Liver (tissue), 10 donors: ENCODE measurements at places on chromosomes 12 and 14. TPM values are rescaled to one million over a fixed set of nuclear protein-coding genes. Genes with fewer than 3 reads are reported as not detected.

Gene MYO1H
- polyA plus RNA-seq, result not detected

Gene FUT8
- 1.1 TPM for polyA plus RNA-seq

Gene CCDC198
- 14.7 TPM for polyA plus RNA-seq

Gene TAMALIN
- 1.1 TPM for polyA plus RNA-seq

Gene RGS6
- polyA plus RNA-seq, result 0.06 TPM

Gene TPPP2
- polyA plus RNA-seq, result 1.5 TPM

Gene ARHGDIB
- 57.4 TPM for polyA plus RNA-seq

Gene SERPINA12
- polyA plus RNA-seq, result not detected

Gene HVCN1
- polyA plus RNA-seq, result 2.3 TPM

Gene ATF7IP
- polyA plus RNA-seq, result 19.0 TPM
